DMS79 (cell line): ENCODE measurements at places on chromosomes 1 and 21.

- DNase-seq = no peak
Observed at GRCh38 chr1:162550925-162551324, 10.6 kb upstream of the UAP1 start.

GRCh38 chr1:160423966-160424365 is 23.6 kb downstream of the VANGL2 start:
- no peak for DNase-seq

GRCh38 chr1:117582451-117582850 is 23.4 kb upstream of the TENT5C start:
- no peak for DNase-seq

- peak; percentile 67 for DNase-seq
Observed at GRCh38 chr1:28815533-28816185, 3.7 kb downstream of the OPRD1 start.

- peak; percentile 57 for DNase-seq
Observed at GRCh38 chr1:47709019-47709871, 271.4 kb downstream of the FOXD2 start.

GRCh38 chr1:156155756-156156510 is 2.5 kb downstream of the SEMA4A start:
- DNase-seq = no peak

DNA sequence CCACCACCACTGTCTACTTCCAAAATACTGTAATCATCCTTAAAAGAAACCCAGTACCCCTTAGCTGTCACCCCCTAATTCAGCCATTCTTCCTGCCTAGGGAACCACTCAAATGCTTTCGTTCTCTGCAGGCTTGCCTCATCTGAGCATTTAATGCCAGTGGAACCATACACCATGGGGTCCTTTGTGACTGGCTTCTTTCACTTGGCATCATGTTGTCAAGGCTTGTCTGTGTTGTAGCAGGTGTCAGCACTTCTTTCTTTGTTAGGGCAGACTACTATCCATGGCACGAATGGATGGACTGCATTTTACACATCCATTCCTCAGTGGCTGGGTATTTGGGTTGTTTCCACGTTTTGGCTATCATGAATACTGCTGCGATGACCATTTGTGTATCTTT is 28.5 kb downstream of the SH3BGR start:
- DNase-seq = no peak

DNA sequence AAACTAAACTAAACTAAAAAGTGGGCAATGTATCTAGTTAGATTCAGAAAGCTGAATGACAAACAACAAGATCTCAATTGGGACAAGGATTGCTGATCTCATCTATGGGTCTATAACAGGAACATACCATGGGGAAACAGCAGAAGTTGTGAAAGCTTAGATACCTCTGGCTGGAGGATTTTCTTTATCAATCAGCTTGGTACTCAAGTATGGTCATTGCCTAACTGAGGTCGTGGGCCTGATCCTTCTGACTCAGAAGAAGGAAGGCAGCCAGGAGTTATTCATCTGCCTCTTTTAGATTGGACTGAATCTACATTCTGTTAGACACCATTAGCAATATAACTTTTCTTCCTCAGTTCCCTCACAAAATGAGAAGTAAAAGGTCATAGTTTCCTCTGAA is 39.7 kb downstream of the DNTTIP2 start:
- DNase-seq = no peak

DNA sequence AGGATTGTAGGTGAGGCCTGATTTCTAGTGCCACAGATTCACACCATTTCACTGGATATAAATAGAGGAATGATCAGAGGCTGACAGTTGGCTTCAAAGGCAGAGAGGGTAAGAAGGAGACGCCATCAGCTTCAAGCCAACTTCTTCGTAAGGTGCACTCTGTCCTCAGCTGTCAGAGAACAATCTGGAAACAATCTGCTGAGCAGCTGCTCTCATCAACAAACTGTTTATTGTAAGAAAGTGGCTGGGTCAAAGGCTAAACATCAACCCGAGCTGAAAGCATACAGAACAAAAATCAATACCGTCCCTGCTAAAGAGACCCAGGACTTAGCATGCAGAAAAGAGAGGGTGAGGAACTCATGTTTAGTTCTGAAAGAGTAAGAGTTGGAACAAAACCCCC is 48.2 kb downstream of the HLCS start:
- no peak for DNase-seq
